NT2/D1 (cell line): ENCODE measurements at places on chromosomes 3 and 15.

DNA sequence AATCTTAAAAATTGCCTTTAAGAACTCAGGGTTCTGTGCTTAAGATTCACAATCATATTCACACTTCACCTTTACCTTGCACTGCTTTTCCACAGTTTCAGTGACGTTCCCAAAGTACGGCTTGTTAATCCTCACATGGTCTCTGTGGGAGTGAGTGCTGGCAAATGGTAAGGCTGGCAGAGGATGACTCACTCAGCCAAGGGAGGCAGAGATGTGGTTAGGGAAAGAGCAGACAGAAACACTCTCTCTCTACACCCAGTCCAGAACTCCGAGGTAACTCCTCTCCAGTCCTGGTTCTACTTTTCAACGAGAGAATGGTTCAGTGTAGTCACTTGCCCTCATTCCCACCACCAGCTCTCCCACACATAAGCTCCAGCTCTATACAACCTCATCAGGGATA is 33.1 kb downstream of the RASGRP1 start:
- DNase-seq: no peak

DNA sequence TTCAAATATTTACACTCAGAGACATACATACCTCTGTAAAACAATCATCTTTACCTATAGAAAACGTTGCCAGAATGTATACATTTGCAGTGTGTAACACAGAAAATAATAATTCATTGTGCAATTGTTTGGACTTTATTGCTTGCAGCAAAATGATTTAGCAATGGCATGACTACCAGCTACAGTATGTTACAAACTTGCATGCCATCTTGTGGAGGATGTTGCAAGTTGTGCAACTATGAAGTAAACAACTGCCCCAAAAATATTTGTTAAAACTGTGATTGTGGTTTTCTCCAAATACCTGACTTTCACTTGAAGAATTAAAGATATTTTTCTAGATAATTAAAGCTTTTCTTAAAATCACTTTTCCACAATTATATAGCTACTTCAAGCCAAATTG is 27.1 kb upstream of the C3orf49 start:
- no peak for DNase-seq

- no peak for DNase-seq
Measured at GRCh38 chr3:155231792-155232191, 61.7 kb downstream of the STRIT1 start.

GRCh38 chr3:46298871-46299607 is 54.9 kb upstream of the CCR2 start:
- DNase-seq: no peak

GRCh38 chr15:23897531-23897930 is 210.4 kb upstream of the NDN start:
- DNase-seq: no peak

- DNase-seq: no peak
Measured at GRCh38 chr3:189966843-189967242, 153.9 kb downstream of the P3H2 start.
